Neural crest cell (in vitro differentiated cells): ENCODE measurements at places on chromosomes 2 and 18. TPM values are rescaled to one million over a fixed set of nuclear protein-coding genes. Genes with fewer than 3 reads are reported as not detected.

DNA sequence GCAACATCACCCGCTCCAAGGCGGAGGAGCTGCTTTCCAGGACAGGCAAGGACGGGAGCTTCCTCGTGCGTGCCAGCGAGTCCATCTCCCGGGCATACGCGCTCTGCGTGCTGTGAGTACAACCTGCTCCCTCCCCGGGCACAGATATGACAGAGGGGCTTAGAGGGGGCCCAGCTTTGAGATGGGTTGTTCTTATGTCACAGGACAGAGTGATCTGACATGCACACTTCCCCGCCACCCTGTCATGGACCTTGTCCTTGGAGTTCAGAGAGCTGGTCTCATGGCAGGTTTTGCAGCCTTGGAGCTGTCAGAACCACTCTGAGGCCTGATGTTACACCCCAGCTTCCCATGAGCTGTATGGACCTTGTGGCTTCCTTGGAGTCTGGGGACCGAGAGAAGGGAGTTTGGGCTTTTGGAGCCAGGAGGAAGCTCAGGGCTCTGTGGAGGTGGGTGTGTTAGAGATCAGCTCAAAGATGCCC is 398 bp downstream of the INPP5D start:
- no peak for DNase-seq

- no peak for DNase-seq
Measured at GRCh38 chr18:58194028-58194427, 150.0 kb downstream of the NEDD4L start.

GRCh38 chr2:137838255-137839092 is 125.8 kb upstream of the HNMT start:
- no peak for DNase-seq

DNA sequence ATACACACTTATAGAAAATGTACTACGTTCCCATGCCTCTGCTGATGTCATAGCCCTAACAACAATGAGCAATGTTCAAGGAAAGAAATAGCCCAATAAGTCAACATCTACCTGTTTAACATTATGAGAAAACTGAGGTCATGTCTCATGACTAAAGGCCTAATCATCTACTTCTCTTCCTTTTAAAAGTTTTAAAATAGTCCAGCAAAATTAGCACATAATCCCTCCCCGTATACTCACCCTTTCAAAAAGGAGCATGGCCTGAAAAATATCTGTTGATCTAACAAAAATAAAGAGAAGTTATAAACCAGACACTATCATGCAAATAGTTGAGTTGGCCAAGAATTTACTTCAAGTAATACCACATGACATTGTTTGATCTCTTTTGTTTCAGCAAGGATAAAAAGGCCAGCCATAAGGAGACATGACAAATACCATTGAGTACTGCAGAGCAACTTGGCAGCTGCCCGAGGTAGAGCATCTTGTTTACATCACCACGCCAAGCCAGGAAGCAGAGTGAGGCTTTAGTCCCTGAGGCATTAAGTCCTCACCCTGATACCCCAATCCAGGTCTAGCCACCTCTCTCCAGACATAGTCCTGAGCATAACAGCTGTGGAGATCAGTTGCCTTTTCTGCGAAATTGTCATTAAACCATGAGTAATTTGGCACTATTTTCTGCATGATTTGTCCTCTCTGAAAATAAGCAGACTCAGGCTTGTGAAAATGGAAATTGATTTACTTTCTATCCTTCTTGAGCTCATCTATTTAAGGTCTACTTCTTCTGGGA is 137.4 kb upstream of the ETAA1 start:
- no peak for DNase-seq

DNA sequence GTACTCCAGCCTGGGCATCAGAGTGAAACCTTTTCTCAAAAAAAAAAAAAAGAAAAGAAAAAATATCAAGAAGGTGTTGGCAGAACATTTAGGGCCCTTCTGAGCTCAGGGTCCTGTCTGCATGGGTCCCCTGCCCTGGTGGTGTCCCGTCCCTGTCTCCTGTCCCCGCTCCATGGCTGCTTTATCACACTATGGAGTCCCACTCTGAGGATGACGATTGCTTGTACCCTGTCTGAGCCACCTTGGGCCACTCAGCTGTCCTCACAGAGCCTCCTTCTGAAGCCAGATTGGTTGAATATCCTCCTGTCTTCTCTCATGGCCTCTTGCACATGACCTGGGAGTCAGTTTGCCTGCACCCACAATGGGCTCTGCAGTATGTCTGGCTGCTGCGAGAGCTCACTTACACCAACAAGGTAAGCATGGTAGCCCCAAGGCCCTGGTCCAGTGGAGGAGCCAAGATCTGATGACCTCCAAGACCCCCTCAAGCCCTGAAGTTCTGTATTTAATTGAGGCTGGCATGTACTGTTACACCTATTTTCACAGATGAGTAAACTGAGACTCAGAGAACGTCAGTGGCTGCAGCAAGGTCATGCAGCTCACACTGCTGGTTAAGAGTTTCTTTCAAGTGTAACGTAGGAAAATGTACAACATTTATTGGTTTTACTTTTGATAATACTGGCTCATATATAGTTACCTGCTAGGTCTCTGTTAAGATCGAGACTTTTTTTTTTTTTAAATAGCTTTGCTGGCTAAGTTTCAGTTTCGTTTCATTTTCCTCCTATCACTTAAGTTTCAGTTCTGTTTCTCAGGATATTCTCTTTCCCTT is 16.9 kb upstream of the ZCCHC2 start:
- DNase-seq: no peak

GRCh38 chr2:15982285-15983044 is 42.1 kb downstream of the MYCN start:
- no peak for DNase-seq

DNA sequence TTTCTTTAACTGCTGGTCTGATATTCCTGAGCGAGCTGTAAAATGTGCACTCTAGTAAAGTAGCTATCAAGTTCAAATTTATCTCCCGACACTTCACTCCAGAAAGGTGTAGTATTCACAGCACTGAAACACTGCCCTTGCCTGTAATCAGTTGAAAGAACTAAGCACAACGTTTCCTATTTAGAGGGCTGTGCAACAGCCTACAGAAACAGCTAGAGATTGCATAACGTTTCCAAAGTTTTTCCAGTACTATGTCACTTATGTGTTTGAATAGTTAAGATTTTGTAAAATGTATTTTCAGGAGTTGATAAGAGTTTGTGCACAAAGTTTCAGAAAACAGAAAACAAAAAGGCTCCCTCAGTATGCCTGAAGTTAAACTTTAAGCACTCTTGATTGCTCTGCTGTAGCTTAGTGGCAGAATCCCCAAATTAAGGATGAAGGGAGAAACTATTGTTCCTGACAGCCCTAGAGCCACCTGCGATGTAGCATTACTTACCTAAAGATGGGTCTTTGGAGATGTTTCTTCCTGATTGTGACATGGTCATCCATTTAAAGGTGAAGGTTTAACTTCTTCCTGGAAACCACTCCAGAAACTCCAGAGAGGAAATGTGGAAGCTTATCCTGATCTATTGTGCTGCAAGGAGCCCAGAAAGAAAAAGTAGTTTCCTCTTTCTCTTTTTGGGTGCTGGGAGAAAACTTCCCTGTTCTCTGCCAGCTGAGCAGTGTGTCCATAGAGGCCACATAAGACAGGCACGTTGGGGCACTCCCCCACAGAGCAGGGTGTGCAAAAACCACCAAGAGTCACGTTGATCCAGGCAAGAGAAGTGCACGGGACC is 536 bp downstream of the PDE1A start:
- no peak for DNase-seq

GRCh38 chr2:86596118-86596517 is 27.5 kb downstream of the RNF103 start:
- DNase-seq: no peak

TFCP2L1 gene
- total RNA-seq: not detected in 2 replicates

AQP12A gene
- not detected in 2 replicates for total RNA-seq

RGPD5 gene
- total RNA-seq: 41.0 and 55.7 TPM in 2 replicates

DNAH7 gene
- 1.5 and 2.6 TPM in 2 replicates for total RNA-seq

TMEM17 gene
- 3.1 and 4.0 TPM in 2 replicates for total RNA-seq
